AG09309 (cell line): ENCODE measurements at places on chromosomes 2 and 18.

- no peak for DNase-seq
Measured at GRCh38 chr2:189631849-189632248, 29.4 kb upstream of the ASNSD1 start.

DNA sequence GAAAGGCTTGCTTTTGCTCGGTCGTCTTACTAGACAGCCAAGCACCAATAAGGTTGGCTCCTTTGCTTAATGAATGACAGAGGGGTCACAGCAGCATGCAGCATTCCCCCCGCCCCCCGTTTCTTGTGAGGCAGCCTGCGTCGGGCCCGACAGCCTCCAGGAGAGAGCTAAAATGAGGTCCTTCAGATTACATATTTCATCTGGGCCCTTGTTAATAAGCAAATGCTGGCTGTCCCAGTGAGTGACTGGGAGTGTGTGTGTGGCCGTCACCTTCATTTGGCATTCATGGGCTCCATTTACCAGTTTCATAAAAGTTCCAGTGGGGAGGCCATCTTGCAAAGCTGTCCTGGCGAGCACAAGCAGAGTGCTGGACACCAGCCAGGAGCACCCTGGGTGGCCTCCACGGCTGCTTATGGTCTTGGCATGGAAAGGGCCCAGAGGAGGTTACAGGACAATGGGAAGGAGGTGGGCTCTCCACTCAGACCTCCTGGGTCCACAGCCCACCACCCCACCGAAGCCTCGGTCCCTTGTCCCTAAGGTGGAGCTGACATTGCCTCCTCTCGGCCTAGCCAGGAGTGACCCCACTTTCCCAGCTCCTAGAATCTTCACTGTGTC lies 37.2 kb downstream of the ODC1 start:
- DNase-seq, result no peak

- DNase-seq, result no peak
Measured at GRCh38 chr2:100104718-100105677, 37.4 kb downstream of the AFF3 start.

- no peak for DNase-seq
Measured at GRCh38 chr2:184316921-184317320, 281.4 kb upstream of the ZNF804A start.

DNA sequence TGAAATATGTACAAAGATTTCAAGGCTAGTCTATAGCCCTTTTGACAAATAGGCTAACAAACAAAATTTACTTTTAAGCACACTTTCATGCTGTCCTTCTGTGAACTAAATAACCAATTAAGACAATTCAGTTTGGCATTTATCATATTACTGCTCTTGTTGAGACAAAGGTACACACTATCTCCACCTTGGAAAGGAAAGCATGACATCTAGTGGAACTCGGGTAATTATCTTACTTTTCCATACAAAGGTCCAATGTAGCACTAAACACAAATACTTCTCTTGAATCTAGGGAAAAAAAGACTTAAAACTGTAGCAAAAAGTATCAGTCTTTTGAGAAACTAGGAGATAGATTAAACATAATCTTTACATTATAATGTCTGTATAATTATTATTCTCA lies 125.0 kb upstream of the CD226 start:
- no peak for DNase-seq

DNA sequence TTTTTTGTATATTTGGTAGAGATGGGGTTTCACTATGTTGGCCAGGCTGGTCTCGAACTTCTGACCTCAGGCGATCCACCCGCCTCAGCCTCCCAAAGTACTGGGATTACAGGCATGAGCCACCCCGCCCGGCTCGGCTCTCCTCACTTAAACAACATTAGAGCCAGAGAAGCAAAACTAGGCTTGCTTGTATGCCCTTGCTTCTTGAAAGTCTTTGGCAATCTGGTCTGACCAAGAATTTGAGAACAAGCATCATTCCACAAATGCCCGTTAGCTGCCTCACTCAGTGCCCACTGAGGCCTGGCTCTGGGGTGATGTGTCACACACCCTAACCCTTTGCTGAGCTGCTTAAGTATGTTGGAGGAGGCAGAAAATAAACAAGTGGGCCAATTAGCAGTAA lies 33.5 kb downstream of the SOWAHC start:
- DNase-seq, result peak; percentile 44

DNA sequence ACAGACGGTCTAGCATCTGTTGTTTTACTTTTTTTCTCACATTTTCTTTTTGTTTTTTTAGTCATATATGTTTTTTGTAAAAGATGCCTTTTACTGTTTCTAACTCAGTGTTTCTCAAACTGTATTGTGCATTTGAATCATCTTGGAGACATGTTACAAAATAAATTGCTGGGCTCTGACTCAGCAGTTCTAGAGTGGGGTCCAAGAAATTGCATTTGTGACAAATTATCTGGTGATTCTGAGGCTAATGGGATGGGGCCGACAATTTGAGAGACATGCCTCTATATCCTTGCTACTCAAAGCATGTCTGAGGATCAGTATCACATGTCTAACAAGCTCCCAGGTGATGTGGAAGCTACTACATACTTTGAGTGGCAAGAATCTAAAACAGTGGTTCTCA lies 478.8 kb downstream of the PLCL1 start:
- DNase-seq, result no peak

DNA sequence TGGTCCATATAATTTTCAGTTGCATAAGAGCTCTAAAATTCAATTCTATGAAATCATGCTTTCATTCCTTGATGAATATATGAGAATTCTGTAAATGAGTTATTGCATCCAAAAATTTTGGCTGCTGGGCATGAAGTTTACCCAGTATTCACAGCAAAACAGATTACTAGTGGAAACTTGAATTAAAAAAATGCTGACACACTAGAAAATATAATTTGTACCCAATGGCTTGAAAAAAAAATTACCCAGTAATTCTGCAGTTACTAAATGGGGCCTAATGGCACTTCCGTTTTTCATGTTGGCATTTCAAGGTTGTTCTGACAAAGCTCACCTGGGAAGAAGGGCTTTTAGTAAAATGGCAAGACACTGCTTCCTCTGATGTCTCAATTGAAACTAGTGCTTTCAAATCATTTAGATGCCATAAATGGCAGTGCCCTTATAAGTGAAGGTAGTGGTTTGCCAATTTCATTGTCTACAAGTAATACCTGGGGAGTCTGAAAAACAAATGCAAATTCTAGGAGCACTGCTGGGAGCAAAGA lies 343.6 kb downstream of the TDRD15 start:
- DNase-seq, result no peak

GRCh38 chr2:68992933-68993332 lies 18.5 kb downstream of the GKN1 start:
- DNase-seq, result no peak

DNA sequence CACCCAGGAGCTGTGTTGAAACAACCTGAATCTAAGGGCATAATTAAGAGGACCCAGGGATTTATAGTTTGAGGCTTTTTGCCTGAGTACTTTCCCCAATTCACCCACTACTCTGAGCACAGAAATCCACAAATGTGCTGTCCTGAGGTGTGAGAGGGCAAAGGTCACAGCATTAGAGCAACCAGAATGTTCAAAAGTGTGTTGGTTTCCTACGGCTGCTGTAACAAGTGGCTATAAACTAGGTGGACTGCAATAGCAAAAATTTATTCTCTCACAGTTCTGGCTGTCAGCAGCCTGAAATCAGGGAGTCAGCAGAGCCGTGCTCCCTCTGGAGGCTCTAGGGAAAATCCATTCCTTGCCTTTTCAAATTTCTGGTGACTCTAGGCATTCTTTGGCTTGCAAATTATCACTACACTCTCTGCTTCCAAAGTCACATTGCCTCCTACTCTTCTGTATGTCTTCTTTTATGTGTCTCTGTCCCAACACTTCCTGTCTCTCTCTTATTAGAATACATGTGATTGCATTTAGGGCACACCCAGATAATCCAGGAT lies 91.4 kb upstream of the TACR1 start:
- DNase-seq, result no peak

GRCh38 chr2:226797989-226798421 lies 1.6 kb downstream of the IRS1 start:
- DNase-seq, result no peak

- DNase-seq, result no peak
Measured at GRCh38 chr2:205995260-205995659, 90.7 kb downstream of the INO80D start.

GRCh38 chr2:37427241-37427640 lies 82.8 kb downstream of the QPCT start:
- no peak for DNase-seq

DNA sequence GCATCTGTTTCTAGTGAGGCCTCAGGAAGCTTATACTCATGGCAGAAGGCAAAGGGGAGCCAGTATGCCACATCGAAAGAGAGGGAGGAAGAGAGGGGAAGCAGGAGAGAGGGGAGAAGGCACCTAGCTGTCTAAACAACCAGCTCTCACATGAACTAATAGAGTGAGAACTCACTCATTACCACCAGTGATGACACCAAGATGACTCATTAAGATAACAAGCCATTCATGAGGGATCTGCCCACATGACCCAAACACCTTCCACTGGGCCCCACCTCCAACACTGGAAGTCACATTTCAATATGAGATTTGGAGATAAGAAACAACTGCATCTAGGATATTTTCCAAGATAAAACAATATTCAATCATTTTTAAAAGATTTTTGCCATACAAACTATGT lies 753.9 kb upstream of the ZEB2 start:
- DNase-seq, result no peak

DNA sequence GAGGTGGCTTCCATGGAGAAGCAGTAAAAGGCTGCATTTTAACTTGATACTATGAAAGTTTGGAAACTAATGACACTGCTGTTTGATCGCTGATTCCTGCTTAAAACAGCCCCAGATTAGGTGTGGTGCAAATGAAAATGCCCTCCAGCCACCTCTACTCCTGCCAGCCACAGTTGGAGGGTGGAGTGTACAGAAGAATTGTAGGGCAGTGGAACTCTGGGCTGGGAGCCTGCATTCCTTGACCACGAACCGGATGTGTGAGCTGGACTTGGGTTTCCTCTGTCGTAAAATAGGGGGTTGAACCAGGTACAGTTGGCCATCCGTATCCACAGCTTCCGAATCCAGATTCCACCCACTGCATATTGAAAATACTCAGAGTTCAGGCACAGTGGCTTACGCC lies 84.6 kb upstream of the RFX8 start:
- DNase-seq, result no peak

DNA sequence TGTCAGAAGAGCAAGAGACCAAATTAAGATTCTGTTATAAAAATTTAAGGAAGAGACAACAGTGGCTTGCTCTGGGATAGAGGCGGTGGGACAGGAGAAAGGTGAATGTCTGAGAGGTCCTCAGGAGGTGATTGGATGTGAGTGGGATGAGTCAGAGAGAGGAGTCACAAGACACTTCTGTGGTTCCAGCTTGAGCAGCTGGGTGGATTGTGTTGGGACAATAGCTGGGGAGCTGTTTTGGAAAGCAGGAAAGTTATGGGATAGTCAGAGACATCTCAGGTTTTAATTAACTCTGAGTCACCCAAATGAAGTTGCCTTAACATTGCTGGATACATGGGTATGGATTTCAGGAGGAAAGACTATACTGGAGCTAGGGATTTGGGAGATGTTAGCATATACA lies 218.0 kb upstream of the TRIB2 start:
- DNase-seq, result no peak

DNA sequence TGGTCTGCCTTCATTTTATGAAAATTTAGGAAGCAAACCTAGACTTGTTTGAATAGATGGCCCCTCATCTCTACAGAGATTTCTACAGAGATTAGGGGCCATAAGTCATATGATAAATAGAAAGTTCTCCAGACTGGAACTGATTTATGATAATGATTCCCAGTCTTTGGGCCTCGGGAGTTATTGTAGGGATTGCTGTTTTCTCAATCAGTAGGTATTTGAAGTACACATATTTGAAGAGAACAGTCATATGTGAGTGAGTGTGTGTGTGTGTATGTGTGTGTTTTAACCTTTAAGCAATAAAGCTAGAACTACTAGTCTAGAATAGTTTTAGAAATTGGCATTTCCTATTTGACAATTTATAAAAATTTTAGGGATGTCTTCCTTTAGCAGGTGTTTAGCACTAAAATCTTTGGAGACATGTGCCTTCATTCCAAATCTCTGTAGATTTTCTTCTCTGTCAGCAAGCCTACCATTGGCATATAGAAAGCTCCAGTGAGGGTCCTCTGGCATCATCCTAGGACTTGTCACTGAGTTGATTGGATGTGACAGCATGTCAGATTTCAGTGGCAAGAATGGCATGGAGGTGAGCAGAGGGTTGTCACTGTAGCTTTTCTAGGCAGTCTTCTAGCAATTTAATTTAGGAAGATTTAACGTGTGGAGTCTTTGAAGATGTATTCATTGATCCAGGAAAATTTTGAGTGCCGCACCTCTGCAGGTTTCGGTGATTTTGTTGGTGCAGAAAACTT lies 71.2 kb downstream of the MYO1B start:
- no peak for DNase-seq

GRCh38 chr2:26668041-26668440 lies 24.5 kb upstream of the KCNK3 start:
- no peak for DNase-seq

GRCh38 chr18:44258086-44258485 lies 422.6 kb upstream of the SETBP1 start:
- no peak for DNase-seq

DNA sequence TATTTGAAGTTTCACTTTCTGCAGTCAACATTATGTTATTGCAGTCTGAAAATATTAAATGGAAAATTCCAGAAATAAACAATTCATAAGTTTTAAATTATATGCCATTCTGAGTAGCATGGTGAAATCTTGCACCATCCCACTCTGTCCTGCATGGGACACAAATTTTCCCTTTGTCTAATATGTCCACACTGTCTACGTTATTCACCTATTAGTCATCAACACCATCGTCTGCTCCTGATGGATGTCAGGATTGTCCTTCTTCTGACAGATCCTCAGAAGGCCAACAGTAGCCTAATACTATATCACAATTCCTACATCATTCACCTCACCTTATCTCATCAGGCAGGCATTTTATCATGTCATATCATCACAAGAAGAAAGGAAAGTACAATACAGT lies 163.1 kb downstream of the TXNL1 start:
- DNase-seq, result peak; percentile 5

GRCh38 chr2:237290261-237290660 lies 123.7 kb downstream of the COL6A3 start:
- peak; percentile 80 for DNase-seq

- no peak for DNase-seq
Measured at GRCh38 chr2:70830366-70830765, 5.2 kb downstream of the CD207 start.

GRCh38 chr2:201883606-201884369 lies 77.5 kb downstream of the CDK15 start:
- no peak for DNase-seq
